Esophagus squamous epithelium (tissue), 5 donors: ENCODE measurements at places on chromosomes 5 and 9.

DNA sequence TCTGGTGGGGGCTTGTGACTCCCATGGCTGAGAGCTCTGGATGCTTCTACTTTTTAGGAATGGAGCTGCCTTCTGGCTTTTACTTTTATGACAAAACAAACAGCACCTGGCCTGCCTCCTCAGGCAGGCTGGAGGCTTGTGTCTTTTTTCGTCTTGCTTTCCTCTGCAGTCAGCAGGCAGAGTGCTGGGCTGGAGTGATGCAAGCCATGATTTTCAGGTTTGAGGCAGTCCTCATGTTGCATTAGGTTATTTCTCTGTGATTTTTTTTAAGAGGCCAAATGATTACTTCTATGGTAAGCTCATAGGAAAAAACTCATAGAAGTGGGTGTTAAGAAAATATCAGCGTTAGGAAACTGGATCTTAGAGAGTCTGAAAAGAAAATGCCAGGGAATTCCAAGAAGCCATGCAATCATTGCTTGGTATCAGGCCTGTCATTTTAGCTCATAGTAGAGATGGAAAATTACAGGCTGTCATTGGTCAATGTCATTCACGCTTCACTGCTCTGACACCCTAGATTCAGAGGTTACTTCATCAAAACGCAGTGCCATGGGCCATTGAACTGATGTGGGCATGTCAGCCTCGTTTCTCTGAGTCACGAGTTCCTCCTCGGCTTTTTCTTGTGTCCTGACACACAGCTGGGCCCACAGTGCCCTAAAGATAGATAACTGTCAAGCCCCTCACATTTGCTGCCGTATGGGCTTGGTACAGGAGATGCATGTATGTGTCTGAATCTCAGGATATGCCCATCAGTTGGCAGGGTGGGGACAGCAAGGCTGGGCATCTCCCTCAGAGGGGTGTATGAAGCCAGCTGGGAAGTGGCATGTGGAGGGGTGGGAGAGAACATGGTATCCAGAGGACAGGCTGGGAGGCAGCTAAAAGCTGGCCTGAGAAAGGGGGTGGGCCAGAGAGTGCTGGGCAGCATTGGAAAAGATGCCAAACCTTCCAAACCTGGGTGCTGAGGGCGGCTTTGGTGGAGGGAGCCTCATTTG, 151.8 kb downstream of the HSPA4 start:
- DNase-seq: no peak

- no peak for DNase-seq
Observed at GRCh38 chr5:57552033-57552432, 69.4 kb upstream of the ACTBL2 start.

DNA sequence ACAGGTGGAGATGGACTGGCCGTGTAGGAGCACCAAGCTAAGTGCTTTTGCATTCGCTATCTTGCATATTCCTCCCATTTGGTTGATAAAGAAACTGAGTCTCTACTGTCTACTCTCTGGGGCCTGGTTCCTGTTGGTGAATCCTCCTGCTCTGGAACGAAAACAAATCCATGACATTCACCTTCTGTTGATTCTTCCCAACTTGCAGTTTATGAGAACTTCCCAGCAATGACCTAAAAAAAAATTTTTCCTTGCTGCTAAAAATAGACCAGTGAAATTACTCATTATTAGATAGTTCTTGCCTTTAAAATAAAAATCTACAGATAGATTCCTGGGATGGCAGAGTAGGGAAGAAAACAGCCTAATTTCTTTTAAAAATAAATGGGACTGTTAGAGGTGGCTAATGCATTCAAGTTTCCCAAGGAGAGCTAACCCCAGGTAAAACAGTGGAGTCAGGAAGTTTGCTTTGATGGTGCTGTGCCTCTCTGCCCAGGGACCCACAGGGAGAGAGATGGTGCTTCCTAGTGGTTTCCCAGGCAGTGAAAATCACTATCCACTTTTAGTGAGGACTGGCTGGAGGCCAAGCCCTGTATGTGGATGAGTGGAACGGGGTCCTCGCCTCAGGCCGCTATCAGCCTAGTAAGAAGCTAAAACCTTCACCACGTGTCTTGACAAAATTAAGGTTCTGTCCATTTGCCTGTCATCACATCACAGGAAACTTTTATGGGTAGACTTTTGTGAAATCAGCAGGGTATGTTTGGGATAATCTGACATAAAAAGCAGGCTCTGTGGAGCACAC, 68.4 kb upstream of the NR3C1 start:
- no peak for DNase-seq

GRCh38 chr5:29304545-29304944, 1888.9 kb upstream of the CDH6 start:
- DNase-seq: no peak

GRCh38 chr9:122821278-122821943, 7.0 kb downstream of the PDCL start:
- no peak for DNase-seq

DNA sequence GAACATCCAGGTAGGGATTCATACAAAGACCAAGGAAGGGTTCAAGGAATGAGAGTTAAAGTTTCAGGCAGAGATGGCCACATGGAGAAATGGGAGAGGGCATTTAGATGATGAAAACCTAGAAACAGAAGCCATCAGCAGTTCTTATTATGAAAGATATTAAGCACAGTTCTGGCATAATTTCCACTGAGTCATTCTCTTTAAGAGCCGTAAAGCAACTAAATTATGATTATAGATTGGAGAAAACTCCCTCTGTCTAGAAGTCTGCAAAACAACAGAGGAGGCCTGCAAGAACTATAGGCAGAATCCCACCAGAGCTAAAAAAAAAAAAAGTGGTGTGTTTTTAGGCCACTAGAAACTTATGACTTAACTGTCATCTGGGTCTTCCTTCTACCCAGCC, 157.1 kb upstream of the MPDZ start:
- no peak for DNase-seq

DNA sequence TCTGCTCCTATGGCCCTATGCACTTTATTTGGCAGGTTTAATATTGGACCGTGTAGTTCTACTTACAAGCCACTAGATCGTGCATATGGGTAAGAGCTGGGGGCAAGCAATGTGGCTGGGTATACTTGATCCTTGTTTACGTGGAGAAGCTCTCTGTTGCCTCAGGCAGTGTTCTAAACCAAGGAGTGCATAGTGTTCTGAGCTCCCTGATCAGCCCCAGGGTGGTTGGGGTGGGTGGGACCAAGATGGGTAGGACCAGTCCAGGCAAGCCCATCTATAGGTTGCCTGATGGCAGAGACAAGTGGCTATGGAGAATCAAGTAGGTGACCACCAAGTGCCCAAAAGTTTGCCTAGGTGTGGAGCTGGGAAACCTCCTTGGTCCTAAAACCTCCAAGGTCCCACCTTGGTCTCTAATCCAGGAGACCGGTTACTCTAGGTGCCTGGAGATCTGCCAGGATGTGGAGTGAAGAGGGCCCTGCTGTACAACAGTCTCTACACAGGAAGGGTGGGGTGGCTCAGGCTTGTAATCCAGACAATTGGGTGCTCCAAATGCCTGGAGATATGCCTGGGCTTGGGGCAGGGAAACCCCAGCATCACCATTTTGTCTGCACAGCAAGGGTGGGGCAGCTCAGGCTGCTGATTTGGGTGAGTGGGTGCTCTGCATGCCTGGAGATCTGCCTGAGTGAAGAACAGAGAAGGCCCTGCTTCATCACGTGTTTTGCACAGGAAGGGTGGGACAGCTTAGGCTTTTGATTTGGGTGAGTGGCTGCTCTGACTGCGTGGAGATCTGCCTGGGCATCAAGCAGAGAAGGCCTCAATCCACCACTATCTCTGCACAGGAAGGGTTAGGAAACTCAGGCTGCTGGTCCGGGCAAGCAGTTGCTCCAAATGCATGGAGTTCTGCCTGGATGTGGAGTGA, 659.8 kb downstream of the TLE4 start:
- DNase-seq: no peak

- no peak for DNase-seq
Observed at GRCh38 chr9:107447834-107448233, 41.7 kb downstream of the KLF4 start.

DNA sequence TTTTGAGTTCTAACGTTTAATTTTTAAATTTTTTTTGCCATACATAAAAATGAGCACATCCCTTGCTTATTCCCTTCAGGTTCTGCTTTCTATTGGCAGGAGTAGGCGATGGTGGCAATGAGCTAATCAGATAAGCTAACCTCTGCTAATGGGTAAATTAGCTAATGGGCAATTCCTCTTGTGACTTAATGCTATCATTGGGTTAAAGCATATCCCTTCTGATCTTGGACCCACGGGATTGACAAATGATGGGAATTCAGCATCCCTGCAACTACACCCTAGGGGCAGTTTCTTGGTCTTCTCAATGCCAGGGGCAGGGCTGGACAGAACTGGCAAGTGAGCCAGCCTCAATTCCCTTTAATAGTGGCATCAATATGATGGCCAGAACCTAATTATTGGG, 70.2 kb upstream of the IL12B start:
- no peak for DNase-seq

GRCh38 chr5:40680741-40681362, 1.1 kb downstream of the PTGER4 start:
- peak; percentile 27 for DNase-seq

DNA sequence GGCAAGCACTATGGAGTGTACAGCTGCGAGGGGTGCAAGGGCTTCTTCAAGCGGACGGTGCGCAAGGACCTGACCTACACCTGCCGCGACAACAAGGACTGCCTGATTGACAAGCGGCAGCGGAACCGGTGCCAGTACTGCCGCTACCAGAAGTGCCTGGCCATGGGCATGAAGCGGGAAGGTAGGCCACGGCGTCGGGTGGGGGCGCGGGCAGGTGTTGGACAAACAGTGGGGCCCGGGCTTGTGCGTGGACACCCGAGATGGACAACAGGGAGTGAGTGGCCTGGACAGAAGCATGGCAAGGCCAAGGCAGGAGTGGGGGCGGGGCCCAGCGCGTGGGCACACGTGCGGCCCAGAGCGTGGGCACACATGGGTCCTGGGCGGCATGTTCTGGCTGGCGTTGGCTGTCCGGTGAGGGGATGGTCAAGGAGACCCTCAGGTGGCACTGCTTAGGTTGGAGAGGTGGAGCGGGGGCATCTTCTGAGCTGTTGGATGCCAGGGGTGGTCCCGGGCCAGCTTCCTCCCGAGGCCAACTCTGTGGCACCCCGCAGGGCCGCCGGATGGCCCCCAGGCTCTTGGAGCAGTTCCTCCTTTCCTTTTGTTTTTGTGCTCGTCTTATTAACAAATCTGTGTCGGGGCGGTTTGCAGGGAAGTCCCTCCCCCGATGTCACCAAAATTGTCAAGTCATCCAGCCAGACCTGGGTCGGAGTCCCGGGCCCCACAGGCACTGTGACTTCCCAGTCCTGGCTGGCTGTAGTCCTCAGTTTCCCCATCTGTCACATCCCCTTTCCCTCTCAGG, 82.9 kb downstream of the RXRA start:
- no peak for DNase-seq

GRCh38 chr5:34005211-34005610, 2.6 kb downstream of the AMACR start:
- no peak for DNase-seq

GRCh38 chr9:137492464-137493363, 33.6 kb upstream of the NSMF start:
- no peak for DNase-seq

- no peak for DNase-seq
Observed at GRCh38 chr5:103466495-103466894, 96.1 kb downstream of the NUDT12 start.

GRCh38 chr5:16656561-16657191, 39.9 kb upstream of the RETREG1 start:
- DNase-seq: no peak
